Right kidney (tissue), 9 donors: ENCODE measurements at places on chromosomes 7 and 10.

DNA sequence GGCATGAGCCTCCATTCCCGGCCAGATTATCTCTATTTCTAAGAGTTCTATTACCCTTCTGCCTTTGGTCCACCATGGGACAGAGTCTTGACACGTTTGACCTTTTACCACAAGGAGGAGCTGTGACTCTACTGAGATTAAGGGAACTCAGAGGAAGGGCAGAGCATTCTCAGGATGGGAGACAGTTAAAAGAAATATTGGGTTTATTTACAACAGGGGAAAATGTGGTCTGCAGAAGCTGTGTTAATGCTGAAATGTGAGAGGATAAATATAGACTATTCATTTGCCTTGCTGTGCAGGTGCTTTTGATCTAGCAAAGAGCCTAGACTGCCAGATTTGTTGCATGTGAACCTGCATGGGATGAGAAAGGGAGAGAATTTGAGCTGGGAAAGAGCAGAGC lies 45.8 kb upstream of the PRSS58 start:
- DNase-seq: no peak

DNA sequence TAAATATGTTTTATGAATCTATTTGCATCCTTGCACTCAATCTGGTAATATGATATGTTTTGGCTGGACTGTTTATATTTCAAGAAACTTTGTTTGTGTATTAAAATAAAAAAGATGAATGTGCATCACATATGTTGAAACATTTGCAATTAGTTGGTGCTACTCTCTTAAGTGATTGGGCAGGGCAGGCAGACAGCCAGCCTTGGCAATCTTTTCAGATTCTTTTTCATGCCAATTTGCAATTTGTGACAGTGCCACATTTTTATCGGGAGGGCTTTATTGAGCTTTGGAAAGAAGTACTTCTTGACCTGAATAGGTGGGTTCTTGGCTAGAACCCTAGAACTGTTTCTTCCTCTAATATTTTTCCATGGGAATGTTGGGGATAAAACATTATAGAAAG lies 152.2 kb downstream of the NXPH1 start:
- DNase-seq: no peak

GRCh38 chr7:142833174-142834048 lies 21.5 kb upstream of the EPHB6 start:
- DNase-seq: no peak

GRCh38 chr10:132539431-132539839 lies 1.8 kb downstream of the INPP5A start:
- DNase-seq: no peak

GRCh38 chr10:8688881-8689280 lies 634.4 kb downstream of the GATA3 start:
- no peak for DNase-seq

- DNase-seq: no peak
Measured at GRCh38 chr10:11687779-11688447, 54.3 kb upstream of the ECHDC3 start.

- DNase-seq: no peak
Measured at GRCh38 chr7:6461946-6462550, 14.3 kb upstream of the DAGLB start.

DNA sequence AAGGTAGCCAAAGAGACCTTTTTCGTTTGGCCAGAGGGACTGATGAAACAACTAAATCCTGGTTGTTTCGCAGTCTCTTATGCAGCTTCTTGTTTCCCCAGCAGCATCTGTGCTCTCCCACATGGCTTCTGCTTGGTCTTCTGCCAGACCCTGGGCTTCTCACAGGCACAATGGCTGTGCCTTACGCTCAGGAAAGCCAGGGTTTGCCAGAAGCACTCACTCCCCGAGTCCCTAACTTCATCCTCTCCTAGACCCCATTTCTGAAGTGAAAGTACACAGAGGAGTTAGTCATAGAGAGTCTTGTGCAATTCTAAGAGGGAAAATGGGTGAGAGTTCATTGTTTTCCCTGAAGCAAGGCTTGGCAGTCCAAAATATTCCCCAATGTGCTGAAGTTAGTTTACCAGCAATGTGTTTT lies 121.7 kb downstream of the EVX1 start:
- DNase-seq: no peak

DNA sequence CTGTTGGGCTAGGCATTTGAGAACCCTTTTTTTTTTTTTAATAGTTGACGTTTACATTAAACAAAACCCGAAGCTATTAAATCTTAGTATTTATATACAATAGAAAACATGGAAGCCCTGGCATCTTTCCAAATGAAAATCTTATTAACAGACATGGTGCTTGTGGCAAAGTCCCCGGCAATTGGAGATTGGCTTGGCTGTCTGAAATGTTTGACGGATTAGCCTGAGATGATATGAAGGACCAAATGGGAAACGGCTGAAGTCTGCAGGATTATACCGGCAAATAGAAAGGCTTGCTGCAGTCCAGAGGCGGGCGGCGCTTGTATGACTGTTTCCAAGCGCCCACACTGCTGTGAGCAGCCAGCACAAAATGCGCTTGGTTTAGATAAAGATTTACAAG lies 105.6 kb downstream of the BUB3 start:
- DNase-seq: no peak

GRCh38 chr10:76231286-76231934 lies 800.0 kb downstream of the LRMDA start:
- no peak for DNase-seq

DNA sequence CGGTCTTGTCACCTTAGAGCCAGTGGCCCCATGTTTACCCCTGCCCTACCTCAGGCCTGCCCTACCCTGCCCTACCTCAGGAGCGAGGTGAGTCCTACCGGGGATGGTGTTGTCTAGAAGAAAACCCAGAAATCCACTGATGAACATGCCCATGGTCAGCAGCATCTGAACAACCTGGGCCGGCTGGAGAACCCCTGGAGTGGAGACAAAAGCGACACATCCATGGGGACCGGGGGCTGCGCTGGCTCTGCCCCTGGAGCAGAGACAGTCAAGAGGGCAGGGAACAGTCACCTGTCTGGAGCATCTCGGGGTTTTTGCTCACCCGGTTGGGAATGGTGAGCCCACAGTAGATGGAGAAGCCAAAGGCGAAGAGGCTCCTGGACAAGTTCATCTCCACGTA lies 36.3 kb downstream of the STRA8 start:
- DNase-seq: no peak

DNA sequence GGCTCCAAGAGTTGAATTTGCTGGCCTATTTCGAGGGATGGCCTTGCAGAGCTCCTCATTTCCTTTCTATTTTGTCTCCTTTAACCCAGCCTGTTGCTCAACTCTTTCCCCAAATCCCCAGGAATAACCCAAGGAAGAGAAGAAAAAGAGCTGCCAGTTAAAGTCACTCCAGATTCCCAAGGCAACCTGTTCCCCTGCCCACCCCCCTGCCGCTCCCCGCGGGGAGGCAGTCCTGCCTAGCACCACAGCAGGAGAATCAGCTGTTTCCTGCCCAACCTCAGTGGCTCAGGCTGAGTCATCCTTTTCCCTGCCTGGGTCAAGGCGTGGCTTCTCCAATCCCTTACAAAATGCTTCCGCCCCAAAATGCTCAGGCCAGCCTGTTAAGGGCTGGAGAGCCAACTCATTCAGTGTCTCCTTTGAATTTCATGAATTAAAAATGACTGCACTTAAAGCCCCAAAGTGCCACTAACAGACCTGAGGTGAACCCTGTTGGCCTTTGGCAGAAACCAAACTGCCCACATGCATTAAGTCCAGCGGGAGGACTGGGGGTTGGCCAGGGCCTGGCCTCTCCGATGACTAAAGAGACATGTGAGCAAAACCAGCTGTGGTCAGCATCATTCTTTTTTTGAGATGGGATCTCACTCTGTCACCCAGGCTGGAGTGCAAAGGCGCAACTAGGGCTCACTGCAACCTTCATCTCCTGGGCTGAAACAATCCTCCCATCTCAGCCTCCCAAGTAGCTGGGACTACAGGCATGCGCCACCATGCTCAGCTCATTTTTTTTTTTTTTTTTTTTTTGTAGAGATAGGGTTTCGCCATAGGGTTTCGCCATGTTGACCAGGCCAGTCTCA lies 83.2 kb upstream of the KIF5B start:
- DNase-seq: peak; percentile 5

DNA sequence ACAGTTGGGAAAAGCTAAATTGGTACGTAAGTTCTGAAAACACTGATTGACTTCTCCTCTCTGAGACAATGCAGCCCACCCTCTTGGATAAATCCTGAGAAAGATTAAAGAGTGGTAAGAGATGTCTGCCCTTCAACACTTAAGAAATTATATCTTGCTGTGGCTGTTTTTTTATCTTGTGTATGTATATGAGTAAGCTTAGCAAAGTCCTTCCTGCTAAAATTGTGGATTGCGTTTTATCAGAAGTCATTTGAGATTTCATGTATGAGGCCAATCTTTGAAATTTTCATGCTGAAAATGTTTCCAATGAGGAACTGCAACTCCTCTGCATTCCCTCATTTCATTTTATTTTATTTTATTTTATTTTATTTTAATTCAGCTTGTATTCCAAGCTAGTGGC lies 106.2 kb upstream of the INHBA start:
- DNase-seq: no peak
